D721Med (cell line): ENCODE measurements at places on chromosomes 13 and 19.

DNA sequence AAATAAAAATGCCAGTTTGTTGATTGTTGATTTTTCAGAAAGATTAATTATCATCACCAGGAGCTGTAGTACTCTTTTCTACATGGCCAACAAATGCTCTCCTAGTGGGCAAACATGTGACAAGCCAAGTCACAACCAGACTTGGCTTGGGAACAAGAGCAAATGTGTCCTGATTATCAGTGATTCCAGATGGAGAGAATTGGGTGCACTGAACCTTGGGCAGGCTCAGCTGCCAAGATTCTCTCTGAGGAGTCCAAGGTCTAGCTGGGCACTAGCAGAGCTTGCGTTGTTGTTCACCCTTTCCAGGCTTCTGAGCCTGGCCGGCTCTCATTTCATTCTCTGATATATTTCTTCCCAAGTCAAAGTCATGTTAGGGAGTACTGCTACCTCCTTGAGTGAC lies 27.3 kb upstream of the GPI start:
- DNase-seq: no peak

DNA sequence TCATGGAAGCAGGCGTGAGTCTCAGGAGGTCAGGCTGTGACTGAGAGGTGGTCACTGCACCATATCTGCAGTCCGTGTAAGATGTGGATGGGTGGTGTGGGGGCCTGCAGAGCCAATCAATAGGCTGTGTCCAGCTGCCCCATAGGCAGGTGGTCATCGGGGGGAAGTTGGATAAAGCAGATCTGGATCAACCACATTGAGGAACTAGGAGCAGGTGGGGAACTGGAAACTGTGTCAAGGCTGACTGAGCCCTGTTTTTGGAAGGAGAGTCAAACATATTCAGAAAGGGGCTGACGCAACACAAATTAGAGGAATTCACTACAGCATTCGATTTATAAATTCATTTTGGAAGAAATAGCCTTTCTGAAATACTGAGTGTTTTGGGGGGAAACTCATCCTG lies 15.0 kb downstream of the CLEC4M start:
- DNase-seq: no peak

GRCh38 chr13:26855921-26856320 lies 95.3 kb upstream of the GPR12 start:
- no peak for DNase-seq

GRCh38 chr13:35499676-35500075 lies 23.2 kb upstream of the MAB21L1 start:
- DNase-seq: no peak

GRCh38 chr13:52395704-52396103 lies 10.3 kb downstream of the THSD1 start:
- no peak for DNase-seq

DNA sequence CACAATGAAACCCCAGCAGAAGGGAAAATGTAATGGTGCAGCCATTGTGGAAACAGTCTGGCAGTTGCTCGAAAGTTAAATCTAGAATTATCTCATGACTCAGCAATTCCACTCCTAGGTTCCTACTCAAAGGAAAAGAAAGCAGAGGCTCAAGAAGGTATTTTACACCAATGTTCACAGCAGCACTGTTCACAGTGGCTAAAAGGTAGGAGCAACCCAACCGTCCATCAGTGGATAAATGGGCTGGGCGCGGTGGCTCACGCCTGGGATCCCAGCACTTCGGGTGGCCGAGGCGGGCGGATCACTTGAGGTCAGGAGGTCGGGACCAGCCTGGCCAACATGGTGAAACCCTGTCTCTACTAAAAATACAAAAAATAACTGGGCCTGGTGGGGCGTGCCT lies 25.9 kb downstream of the ZFR2 start:
- DNase-seq: no peak

GRCh38 chr19:49014123-49014869 lies 2.6 kb downstream of the LHB start:
- no peak for DNase-seq

DNA sequence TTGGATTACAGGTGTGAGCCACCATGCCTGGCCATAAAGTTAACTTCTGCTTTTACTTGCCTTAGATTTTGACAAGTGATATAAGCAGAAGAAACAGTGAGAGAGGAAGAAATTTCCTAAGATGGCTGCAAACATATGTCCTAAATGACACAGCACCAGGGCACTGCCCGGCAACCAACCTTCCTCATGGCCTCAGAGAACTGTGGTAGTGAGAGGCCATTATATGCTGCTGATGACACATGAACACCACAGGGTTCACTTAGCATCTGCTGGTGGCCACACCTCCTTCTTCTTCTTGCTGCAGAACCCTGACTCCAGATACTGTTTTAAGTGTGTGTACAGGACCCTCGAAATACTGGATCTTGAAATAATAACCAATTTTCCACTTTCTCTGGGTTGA lies 88.2 kb downstream of the KCTD12 start:
- no peak for DNase-seq

DNA sequence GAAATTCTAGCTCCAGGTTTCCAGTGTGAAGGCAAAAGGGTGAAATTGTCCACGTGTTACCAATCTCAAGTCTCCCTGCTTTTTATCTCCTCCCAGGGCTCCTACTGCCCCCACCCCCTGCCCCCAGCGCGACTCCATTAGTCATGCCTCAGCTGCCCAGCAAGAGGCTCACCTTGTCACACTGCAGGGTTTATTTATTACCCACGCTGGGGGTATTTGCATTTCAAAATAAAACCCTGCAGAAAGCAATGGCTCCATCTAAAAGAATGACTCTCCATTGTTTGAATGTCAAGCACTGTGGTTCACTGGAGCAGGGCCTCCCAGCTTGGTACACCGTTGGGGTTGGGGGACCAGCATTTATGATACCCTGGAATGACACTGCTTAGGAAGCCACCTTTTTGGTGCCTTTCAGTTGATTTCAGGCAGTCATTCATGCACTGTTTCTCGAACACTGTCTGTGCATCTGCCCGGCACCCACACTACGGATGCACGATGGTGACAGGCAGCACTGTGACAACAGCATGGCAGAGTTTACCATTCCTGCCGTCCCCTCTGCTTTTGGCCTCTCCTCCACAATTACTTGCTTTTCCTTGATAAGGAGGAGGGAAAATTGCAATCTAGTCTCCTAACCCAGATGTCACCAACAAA lies 9.9 kb upstream of the POP4 start:
- no peak for DNase-seq

DNA sequence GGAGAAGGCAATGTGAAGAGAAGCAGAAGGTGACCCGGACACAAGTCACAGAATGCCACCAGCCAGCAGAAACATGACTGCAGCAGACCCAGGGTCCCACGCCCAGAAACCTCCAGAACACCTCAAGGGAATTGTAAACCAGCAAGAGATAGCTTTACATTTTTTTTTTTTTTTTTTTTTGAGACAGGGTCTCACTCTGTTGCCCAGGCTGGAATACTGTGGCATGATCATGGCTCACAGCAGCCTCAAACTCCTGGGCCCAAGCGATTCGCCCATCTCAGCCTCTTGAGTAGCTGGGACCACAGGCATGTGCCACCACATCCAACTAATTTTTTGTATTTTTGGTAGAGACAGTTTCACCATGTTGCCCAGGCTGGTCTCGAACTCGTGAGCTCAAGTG lies 10.5 kb upstream of the CEACAM20 start:
- no peak for DNase-seq

- no peak for DNase-seq
Observed at GRCh38 chr13:42071672-42072419, 23.4 kb downstream of the DGKH start.

DNA sequence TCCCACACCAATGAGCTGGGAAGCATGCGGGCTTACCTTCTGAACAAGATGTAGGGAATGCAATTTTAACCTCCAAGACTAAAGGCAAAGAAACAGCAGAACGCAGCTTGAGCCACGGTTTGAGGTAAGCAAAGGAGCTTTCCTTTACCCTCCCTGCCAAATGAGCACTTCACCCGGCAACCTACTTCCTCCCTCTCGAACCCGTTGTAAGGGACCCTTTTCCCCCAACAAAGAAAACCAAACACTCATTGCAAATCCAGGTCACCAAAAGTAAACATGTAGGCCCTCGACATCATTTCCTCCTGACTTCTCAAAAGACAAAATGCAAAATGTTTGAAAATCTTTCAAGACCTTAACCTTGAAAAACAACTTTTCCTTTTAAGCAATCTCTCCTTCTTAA lies 65.3 kb downstream of the ABCC4 start:
- DNase-seq: no peak

DNA sequence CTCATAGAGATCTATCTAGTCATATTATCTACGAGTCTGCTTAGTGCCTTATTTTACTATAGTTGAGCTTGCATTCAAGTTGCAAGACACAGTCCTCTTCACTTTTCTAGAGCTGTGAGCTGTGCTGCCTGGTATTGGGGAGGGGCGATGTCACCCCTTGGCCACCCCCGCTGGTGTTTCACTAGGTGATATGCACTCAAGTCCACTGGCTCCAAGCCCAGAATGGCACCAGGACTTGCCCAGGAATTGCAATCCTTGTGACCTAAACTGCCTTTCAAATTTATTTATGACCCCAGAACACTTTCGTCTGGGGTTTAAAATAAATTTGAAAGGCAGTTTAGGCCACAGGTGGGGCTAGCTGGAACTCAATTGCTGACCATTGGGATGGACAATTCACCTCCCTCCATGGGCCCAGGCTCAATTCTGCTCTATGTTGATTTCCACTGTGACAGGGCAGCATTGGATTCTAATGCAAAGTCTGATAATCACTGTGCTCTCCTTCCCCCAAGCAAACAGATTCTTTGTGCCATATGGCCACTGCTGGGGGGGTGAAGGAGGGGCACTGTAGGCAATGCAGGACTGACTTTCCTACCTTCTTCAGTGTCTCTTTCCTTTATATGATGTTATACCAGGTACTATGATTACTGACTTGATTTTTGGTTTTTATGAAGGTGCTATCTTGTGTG lies 1244.2 kb upstream of the MIR17HG start:
- no peak for DNase-seq

DNA sequence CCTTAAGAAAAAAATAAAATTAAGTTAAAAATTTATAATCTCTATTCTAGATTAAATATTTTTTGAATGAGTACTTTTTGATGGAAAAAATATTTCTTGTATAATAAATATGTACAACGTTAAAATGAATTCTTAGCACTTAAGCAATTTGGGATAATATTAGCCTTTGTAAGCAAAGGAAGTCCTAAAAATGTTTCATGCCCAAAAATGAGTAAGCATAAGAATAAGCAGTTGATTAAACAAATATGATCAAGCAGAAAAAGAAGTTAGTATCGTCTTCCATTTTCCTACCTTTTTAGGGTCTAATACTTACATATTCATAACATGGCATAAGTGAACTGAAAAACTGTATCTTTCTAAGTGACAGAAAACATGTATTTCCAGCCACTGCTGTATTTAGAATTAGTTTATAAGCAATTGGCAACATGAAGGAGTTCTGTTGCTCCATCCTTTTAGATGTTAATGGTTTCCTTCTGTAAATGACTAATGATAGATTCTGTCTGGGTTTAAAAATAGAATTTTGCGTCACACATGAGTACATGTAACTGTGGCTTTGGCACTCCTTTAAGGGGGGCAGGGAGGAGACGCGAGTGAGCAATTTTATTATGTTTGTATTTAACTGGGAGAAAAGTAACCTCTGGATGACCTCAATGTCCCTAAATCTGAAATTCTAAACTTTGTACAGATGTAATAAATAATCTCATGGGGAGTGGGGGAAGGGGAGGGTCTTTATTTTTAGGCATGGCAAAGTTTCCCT lies 237.4 kb downstream of the RGCC start:
- DNase-seq: no peak

DNA sequence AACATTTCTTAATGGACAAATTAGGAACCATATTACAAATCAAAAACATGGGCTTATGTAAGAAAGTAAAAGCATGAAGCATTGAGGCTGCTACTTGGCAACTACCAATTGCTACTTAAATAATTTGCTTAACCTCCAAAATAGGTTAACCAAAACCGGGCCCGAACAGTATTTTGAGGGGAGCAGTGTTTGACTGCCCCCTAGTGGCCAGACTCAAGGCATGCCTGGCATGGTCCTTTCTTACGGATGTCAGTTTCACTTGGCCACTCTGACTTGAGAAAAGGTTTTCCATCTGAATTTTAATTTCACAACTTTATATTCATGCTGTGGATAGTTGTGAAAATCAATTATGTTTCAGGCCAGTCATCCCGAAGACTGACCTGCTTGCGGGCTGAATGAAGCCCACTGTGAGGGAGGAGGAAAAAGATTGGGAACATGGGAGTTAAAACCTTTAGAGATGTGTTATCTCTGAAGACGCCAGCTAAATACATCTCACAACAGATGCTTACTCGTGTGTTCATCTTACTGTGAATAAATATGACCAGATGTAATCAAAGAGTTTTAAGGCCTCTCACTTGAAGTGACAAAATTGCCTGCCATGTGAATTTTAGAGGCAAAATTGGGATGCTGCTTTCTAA lies 2.9 kb downstream of the RXFP2 start:
- DNase-seq: no peak
